ENCODE measurements at places on chromosomes 12 and 14.

GRCh38 chr12:388541-389141 lies 479 bp downstream of the KDM5A start:
- DNase-seq: peak; percentile 30

DNA sequence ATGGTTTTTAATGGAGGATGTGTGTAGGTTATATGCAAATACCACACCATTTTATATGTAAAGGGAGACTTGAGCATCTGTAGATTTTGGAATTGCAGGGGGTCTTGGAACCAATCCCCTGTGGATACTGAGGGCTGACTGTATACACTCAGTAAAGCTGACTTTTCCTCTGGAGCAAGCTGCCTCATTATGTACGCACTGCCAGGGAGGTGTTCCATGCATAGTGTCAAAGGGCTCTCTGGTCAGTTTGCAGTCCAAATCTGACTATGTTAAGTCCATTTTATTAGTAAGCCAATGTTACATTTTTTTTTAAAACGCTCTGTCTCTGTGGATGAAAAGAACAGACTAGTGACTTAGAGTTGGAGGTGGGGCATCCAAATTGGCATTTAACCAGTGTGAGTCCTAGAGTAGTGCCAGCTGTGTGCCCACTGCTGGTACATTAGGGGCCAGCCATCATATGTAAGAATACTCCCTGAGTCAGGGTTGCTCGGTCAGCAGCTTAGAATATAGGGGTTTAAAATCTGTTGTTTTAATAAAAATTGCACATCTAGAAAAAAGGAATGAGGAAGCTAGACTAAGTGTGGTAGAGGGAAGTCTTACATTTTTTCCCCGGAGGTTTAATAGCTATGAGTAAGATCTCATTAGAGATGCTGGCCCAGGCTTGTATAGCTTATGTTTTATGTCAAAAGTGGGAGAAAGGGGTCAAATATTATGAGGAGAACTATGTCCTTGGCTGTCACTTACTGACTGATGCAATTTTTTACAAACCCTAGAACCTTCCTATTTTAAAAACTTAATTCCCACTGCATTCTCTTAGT lies 87.0 kb downstream of the TESC start:
- no peak for DNase-seq

- DNase-seq: no peak
These were observed 34.5 kb downstream of the HMGA2 start for GRCh38 chr12:65858831-65859230.

DNA sequence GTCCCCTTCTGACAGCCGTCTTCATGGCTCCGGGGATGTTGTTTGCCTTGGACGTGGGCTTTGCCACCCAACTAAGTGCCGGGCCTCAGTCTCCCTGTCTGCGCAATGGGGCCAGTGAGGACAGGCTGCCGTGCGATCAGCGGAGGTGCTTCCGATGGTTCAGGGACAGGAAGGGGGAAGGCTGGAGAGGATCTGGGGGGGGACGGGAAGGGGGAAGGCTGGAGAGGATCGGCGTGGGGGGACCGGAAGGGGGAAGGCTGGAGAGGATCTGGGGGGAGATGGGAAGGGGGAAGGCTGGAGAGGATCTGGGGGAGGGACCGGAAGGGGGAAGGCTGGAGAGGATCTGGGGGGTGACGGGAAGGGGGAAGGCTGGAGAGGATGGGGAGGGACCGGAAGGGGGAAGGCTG lies 3.4 kb downstream of the MMP17 start:
- DNase-seq: peak; percentile 84

DNA sequence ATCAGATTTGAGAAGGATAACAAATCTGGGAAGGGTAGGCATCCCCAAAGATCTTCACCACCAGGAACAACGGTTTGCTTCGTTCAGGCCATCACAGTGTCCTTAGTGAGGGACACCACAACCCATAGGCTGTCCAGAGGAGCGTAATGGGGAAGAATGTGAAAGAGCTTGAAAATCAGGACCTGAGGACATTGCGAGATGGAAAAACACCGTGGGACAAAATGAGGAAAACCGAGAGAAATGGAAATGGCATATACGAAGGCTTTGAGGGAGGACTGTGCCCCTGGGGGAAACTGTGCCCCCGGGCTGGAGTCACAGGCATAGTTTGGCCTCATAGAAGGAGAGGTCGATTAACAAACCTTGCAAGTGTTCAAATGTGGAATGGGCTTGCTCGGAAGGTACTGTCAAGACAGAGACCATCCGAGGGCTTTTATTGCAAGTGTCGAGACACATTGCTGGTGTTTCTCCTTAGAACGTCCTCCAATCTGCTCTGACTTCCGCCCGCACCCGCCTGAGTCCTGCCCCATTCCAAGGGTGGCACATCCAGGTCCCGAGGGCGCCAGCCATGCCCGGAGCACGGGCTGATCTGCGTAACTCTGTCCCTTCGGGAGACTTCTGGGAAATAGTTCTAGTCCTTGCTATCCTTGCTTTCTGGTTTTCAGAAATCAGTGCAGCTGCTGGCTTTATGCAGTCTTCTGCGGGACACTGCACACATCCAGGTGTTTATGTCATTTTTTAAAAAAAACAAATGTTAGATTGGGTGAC lies 885 bp upstream of the PALS1 start:
- DNase-seq: peak; percentile 52

DNA sequence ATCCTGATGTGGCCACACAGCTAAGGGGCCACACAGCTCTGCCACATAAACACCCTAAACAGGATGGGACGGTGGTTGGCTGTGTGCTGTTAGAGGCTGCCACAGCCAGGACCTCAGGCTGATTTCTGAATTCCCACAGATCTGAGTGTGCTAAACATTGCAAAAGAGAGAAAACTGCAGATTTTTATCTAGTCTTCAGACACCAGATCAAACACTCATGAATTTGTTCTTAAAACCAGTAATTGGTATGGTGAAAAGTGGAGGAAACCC lies 190.7 kb downstream of the MON2 start:
- peak; percentile 37 for DNase-seq

- peak; percentile 87 for DNase-seq
These were observed 2.2 kb downstream of the CDK2AP1 start for GRCh38 chr12:123269395-123269892.

DNA sequence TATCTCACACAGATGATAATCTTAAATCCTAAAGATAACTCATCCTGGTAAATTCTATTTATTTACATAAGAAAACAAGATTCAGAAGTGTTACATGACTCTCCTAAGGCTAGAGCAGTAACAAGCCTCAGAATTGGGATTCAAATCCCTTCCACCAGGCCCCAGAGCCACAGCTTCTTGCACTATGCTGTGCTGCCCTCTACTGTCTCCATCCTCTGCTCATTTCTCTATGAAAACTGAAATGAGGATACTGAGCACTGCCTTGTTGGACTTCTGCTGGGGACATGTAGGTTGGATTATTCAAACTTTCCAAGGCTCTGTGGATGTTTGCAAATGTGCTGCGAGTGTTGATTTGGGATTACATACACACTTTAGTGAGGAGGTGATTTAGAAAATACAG lies 23.5 kb upstream of the C12orf50 start:
- peak; percentile 18 for DNase-seq

- no peak for DNase-seq
These were observed 581 bp downstream of the PITPNM2 start for GRCh38 chr12:123150275-123150743.

- DNase-seq: no peak
These were observed 150.5 kb upstream of the KRR1 start for GRCh38 chr12:75661908-75662307.

GRCh38 chr12:49889361-49890095 lies 14.2 kb downstream of the FAIM2 start:
- DNase-seq: no peak

GRCh38 chr12:526089-526488 lies 66.3 kb downstream of the B4GALNT3 start:
- DNase-seq: no peak

- no peak for DNase-seq
These were observed 13.9 kb upstream of the ATP2A2 start for GRCh38 chr12:110266980-110267620.

GRCh38 chr12:96500693-96501092 lies 11.3 kb downstream of the CFAP54 start:
- DNase-seq: peak; percentile 38

GRCh38 chr12:25811656-25812126 lies 146.8 kb upstream of the RASSF8 start:
- no peak for DNase-seq

DNA sequence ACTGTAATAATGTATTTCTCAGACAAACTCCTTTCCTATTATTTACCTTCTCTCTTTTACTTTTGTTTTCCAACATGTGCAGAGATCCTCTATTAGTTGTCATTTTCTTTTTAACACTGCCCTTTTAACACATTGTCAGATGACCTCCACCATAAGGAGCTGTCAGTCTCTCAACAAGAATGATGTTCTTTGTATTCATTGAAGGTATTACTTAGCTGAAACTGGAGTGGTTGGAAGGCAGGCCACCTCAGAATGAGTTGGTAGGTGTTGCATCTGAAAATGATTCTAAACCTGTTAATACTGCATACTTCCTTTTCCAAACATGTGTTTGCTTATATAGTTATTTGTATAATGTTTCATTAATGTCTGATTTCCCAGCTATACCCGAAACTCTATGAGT lies 16.9 kb downstream of the TMEM117 start:
- no peak for DNase-seq

GRCh38 chr14:61488417-61489401 lies 167.3 kb downstream of the PRKCH start:
- no peak for DNase-seq

GRCh38 chr12:57739387-57739786 lies 845 bp upstream of the AGAP2 start:
- no peak for DNase-seq

- DNase-seq: no peak
These were observed 965.3 kb downstream of the AACS start for GRCh38 chr12:126030573-126030972.

DNA sequence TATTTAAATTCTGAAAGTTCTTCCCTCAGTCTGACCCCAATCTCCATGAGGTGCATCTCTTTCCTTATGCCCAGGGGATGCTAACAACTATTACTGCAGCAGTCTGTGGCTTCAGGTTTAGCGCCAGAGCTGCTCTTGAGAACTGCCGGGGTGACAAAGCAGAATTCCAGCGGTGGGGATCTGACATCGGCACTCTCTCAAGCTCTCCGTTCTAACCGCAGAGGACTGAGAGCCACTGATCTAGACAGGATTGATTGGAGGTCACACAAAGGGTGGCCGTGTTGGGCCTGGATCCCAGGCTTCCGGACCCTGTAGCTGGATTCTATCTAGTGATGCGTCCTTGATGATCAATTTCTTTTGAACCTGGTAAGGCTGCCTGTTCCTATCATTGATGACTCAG lies 155.6 kb upstream of the TMEM132C start:
- no peak for DNase-seq

DNA sequence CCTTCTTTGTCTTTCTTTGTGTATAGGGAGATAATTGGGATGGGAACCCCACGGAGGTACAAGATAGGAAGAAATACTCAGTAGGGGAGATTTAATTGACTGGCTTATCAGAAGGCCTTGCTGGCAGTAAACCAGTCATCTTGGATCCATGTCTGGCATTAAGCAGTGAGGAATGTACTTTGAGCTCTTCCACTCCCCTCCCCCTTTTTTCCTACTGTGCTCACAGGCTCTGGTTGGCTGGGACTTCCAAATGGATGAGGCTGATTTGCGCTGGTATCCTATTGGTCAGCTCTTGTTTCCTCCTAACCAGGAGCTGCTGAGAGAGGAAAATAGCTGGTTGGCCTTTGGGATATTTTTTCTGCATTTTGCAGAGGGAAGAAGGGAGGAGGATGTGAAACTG lies 24.7 kb downstream of the NGDN start:
- no peak for DNase-seq

GRCh38 chr14:28766469-28766955 lies at the start of gene FOXG1:
Gene FOXG1 (plus strand): TSS chr14:28766787. CDS start chr14:28767280, 493 bp downstream.
- DNase-seq: no peak

- no peak for DNase-seq
These were observed 97.9 kb downstream of the TNFAIP2 start for GRCh38 chr14:103220982-103221641.

DNA sequence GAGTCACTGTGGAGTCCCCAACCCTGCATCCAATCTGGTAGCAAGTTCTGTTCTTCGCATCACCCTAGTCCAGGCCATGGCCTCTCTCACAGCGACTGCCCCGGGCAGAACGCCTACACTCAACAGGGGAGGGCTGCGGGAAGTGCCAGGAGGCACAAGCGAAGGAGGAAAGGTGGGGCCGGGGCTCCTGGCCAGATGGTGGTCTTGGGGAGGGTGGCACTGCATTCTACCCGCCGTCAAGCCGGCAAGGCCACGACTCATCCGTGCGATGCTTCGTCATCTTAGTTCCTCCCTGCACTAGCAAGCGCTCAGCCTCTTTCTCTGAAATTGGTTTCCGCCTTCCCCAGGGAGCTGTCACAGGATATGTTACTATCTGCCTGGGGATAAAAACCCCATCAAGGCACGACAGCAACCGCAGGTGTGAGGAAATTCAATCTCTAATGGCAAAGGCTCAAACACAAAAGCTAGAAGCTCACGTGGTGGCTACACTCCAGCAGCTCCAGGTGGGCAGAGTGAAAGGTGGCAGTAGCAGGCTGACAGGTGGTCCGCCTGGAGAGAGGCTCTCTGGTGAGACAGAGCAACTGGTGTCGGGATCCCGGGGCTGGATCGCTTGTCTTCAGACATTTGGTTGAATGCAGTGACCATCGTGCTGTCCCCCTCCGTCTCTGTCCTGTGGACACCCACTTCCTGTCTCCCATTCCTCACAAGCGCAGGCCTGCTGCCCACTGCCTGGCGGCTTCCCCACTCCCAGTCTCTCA lies 34.1 kb downstream of the ACADS start:
- DNase-seq: no peak

- no peak for DNase-seq
These were observed 77.8 kb upstream of the MAX start for GRCh38 chr14:65179918-65180724.

DNA sequence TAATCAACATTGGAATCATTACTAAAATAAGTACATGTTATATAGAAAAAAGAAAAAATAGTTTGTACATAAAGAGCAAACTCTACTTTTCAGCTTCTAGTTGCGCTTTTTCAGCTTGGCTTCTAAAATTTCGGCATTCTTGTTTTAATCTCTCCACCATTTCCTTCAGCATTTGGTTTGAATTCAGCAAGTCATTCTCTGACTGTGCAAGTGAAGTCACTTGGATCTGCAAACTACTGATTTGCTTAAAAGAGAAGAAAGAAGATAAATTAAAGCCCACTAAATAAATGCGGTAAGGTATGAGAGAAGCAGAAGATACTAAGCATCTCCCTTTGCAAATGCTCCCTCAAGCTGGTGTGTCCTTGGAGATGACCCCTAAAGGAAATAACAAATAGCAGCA lies 126.3 kb downstream of the CEP83 start:
- DNase-seq: no peak

Measured in foreskin melanocyte (primary cell).